ENCODE measurements at places on chromosomes 4 and X. TPM values are rescaled to one million over a fixed set of nuclear protein-coding genes. Genes with fewer than 3 reads are reported as not detected.

GRCh38 chrX:21674430-21675186 lies 16.5 kb upstream of the KLHL34 start:
- no peak for DNase-seq

GRCh38 chr4:72641611-72642010 lies 72.6 kb upstream of the ADAMTS3 start:
- no peak for DNase-seq

HDAC8 gene
- total RNA-seq = 34.4 TPM

DNA sequence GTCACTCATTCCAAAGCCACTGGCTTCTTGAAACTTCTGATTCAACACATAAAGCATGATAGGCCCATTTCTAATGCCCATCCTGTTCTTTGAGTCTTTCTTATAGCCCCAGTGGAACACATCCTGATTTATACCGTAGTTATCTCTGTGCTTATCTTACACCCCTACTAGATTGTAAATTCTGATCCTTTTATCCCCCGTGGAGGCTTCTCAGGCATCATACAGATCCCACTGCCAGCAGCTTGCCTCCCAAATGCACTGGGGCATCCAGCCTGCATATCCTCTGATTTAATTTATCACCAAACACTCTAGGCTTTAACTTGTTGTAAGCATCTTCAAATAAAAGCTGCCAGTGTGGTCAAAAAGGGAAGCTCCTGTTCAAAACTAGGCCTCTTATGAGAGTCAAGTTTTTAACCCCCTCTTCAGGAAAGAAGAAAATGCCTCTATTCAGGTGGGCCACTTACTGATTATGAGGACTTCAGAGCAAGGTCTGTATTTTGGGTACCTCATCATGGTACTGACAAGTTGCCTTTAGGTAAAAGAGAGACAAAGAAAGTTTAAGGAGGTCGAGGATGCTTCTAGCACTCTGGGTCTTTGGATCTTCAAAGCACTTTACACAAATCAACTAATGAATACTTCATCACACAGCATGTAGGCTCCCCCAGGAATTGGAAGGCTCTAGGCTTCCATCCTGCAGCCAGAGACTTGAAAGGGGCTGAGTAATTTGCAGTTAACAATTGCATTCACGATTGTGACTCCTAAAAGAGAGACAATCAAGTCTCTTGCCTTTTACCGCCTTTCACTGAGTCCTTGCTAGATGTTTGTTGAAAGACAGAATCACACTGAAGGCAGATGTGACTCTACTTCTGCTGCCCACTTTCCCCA lies 95.8 kb upstream of the LDB2 start:
- DNase-seq = no peak

SRPX gene
- 3.7 TPM for total RNA-seq

GRCh38 chr4:1209821-1210220 lies 37.4 kb upstream of the SPON2 start:
- DNase-seq = peak; percentile 31

P2RY10 gene
- total RNA-seq = not detected

DNA sequence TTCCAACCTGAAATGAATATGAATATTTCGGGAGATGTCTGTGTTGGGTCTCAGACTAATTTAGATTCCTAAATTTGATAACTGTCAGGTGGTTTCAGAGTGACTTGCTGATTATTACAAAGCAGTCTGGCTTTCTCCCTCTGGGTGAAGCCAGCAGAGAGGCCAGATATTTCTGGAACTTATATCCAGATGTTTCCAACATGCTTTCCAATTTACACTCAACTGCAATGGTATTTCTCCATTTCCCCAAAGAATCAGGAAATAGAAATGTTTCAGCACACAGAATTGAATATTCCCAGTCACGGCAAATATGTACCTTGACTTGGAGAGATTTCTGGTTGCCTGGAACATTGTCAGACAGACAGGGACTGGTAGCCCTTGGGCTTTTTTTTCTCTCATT lies 48.5 kb upstream of the EGFL6 start:
- DNase-seq = no peak

MAGEA8 gene
- total RNA-seq = not detected

DNA sequence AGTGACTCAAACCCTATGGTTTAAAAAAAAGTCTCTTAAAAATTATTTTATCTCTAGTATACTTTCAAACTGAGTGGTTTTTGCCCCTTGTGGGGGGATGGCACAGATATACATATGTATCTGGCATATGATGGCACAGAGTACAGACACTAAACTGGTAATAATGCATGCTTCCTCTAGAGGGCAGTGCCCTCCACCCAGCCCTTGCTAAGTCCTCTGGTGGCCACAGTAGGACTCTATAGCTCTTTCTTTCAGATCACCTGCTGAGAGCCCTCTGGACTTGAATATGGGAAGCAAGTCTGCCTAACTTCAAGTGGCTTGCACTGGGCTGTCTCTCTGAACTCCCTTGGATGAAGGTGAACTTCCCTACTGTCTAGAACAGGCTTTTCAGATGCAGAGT lies 66.3 kb downstream of the TSPAN7 start:
- no peak for DNase-seq

DNA sequence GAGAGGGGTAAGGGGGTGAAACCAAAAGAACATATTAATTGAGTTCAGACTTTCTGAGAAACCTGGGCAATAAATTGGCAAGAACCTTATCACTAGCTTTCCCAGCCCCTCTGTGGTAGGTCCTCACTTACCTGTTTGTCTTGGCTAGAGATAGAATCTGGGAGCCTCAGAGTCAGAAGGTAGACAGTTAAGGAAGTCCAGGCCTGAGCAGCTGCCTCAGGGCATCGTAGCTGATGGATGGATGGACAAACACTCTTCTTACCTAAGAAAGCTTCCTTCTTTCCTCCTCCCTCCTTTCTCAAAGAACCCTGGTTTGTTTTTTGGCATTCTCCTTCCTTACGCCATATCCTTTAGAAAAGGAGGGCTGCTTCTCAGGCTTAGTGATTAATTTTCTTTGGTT lies 24.4 kb downstream of the FRAS1 start:
- DNase-seq = no peak

FNIP2 gene
- total RNA-seq = 30.5 TPM

APLN gene
- total RNA-seq = 1.2 TPM

DNA sequence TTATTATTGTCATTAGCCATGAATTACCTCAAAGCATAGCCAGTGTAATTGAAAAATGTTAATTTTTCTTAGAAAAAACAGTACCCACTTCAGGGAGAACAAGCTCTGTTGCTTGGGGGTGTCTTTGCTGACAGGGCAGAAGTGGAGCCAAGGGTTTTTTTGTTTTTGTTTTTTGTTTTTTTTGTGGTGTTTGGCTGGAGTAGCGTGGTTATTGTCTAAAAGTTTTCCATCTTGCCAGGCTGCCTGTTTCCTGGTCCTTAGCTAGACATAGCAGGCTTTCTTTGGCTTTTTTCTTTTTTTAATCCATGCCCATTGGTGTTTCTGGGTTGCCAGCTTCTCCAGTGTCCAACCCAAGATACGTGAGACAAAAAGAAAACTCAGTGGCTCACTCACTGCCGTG lies 61.5 kb downstream of the CASP3 start:
- no peak for DNase-seq

DNA sequence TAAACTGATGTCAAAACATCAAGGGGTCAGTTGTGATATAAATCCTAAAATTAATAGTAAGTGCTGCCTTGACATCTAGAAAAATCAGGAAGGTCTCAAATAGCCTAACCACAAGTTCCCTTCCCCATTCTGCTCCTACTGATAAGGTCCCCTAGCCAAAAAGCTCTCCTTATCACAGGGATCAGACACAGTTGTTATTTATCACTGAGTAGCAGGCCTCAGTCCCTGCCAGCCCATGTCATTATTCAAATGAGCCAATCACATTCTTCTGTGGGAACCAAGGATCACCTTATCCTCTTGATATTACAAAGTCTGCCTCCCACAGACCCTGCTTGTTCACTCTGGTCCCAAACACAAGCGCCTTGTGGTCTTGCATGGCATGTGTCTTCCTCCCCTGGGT lies 23.3 kb upstream of the TMEM255A start:
- DNase-seq = no peak

CPZ gene
- total RNA-seq = not detected

DNA sequence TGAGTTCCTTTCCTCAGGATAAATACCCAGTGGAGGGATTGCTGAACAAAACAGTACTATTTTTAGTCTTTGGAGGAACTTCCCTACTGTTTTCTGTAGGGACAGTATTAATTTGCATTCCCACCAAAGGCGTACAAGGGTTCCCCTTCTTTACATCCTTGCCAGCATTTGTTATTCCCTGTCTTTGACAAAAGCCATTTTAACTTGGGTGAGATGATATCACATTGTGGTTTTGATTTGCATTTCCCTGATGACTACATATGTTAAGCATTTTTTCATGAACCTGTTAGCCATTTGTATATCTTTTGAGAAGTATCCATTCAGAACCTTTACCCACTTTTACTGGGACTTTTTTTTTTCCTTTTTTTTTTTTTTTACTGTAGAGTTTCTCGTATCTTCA lies 126.2 kb upstream of the ANXA10 start:
- no peak for DNase-seq

GATA1 gene
- not detected for total RNA-seq

- no peak for DNase-seq
Measured at GRCh38 chrX:71629467-71629866, 11.2 kb upstream of the CXCR3 start.

PLXNA3 gene
- 74.1 TPM for total RNA-seq
